ENCODE measurements at places on chromosomes 7 and 10.

DNA sequence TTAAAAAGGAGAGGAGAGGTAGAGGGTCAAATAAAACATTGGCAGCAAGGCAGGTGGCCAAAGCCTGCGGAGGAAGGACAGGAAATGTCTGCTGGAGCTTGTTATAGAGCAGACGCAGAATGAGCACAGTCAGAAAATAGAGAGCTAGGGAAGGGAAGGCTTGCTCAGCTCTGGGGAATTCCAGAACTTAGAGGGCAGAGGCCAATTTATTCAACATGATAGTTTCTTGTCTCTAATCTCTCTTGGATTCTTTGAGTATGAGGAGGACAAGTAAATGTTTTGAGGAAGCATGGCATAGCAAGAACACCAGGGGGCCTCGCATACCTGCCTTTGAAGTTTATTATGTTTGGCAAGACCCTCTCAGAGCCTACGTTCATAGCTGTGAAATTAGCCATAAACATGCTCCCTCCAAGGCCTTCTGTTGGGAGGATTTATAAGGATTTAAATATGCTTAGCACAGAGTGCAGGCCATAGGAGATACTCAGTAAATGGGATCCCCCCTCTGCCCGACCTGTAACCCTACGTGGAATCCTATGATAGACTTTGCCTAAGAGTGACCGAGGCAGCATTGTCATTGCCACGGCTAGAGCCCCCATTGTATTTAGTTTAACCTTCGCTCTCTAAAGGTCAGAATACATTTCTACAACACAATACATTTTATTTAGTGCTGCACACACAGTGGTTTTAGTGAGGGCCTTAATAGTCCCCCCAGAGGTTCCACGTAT, 293.9 kb downstream of the CCDC3 start:
- peak; percentile 67 for DNase-seq

DNA sequence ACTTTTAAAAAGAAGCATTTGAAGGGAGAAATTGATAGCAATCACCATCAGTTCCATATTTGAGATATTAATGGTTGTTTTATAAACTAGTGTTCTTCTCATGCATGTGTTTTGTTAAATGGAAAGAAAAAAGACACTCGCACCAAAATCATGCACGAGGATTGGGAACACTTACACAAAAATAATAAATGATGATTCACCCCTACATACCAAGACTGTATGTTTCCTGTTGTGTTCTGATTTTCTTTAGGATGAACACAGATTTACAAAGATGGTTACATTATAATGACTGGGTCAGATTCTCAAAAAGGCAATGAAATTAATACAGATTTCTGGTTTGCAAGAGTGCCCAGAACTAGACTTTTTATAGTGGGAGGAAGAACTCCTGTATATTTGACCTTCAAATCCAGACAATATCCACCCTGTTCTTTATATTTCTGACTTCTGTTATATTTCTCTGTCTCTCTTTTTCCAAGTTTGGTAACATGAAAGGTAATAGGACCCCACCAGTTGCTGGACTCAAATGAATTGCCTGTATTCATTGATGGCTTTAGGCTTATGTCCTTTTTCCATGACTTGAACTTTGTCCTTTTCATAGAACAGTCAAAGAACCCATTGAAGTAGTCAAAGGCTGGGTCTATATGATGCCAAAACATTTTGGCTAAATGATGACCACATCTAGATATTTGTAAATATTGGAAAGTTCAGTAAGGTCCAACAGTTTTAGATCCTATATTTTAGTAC, 54.4 kb downstream of the SEMA3A start:
- DNase-seq: no peak

DNA sequence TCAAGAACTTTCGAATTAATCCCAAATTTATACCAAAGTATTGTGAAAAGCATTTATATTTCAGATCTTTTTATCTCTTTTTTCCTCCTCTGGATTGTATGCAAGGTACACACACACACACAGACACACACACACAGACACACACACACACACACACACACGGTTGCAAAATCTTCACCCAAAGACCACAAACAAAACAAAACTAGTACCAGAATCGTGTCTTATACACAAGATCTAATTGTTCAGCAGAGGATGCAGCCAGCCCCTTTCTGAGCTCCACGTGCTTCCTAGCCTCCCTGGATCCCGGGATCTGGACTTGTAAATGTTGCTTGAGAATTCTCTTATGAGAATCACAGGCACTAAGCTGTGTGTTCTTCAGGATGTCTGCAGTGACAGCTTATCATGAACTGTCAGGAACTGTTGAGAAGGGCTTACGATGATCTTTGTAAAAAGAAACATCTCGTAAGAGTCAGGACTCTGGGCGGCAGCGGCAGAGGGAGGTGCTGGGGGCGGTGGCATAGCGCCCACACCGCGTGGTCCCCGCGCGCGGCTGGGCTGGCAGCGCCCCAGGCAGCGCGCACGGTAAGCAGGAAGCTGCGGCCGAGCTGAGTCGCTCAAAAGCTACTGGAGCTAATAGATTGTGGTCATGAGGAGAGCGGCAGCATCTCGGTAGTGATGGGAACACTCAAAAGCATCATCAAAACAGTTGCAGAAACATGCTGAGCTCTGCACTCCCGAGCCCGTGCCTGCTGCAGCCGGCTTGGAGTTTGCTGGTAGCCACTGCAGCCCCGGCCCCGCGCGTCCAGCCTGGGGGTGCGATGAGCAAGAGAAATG, 277.6 kb downstream of the GATA3 start:
- peak; percentile 66 for DNase-seq

GRCh38 chr10:59376846-59377245, 14.5 kb upstream of the FAM13C start:
- no peak for DNase-seq

DNA sequence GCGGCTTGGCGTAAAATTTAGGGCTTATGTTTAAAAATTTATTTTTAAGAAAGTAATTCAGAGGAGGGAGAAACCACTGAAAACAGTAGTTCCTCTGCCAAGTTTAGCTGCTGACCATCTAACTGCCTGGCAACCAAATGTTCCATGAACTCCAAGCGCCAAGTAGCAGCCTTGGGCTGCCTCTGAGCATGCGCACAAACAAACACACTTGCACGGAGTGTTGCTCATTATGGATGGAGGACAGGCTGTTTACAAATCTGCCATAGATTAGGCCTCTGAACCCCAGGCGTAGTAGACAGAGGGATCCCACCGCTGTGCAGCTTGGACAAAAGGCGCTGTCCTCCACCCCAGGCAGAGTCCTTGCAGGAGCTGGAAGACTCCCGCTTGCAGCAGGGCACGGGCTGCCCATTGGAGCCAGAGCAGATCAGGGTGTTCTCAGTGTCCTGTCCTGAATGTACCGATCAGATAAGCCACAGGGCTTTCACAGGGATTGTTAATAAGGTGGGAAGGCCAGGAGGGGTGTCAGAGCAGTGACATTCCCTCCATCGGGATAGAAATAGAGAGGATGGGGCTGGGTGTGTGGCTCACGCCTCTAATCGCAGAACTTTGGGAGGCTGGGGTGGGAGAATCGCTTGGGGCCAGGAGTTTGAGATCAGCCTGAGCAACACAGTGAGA, 47.7 kb upstream of the LYZL1 start:
- peak; percentile 43 for DNase-seq
